ENCODE measurements at places on chromosomes 4 and X. TPM values are rescaled to one million over a fixed set of nuclear protein-coding genes. Genes with fewer than 3 reads are reported as not detected.

DNA sequence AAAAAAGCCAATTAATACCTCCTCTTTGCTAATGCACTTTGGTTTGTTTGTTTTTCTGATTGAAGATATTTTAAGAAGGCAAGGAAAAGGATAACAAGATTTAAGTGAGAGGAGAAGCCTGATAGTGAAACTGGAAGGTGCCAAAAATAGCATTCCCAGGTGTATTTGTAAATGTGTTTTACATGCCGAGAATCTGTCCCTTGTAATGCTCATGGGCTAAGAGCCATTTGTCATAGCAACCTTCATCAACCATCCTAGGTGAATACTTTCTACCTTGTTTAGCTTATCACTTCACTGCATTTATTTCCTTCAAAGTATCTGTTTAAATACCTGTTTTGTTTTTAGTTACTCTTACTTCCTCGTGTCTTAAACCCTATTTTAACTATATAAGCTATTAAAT is 127.8 kb downstream of the KCTD8 start:
- H3K4me1 ChIP-seq = no peaks in the 10 kb centered on the region
- H3K27me3 ChIP-seq = no peaks in the 10 kb centered on the region
- H3K27ac ChIP-seq = no peak overlapping the region
- no peaks in the 10 kb centered on the region for H3K36me3 ChIP-seq

DNA sequence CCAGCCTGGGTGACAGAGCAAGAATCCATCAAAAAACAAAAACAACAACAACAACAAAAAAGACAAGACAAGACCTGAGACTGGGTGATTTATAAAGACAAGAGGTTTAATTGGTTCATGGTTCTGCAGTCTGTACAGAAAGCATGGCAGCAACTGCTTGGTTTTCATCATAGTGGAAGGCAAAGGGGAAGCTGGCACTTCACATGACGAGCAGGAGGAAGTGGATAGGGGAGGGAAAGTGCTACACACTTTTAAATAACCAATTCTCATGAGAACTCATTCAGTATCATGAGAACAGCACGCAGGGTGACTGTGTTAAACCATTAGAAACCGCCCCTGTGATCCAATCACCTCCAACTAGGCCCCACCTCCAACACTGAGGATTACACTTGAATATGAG is 28.4 kb upstream of the SLC10A7 start:
- H3K36me3 ChIP-seq = no peaks in the 10 kb centered on the region
- H3K4me1 ChIP-seq = no peaks in the 10 kb centered on the region
- no peak overlapping the region for H3K4me3 ChIP-seq
- H3K27ac ChIP-seq = no peak overlapping the region
- H3K27me3 ChIP-seq = peaks cover 2% of the 10 kb centered on the region
- DNase-seq = no peak

Gene OCIAD1
- 119 TPM for total RNA-seq

Gene KLHL4
- not detected for total RNA-seq

Gene CHST7
- 2.7 TPM for total RNA-seq

GRCh38 chr4:59772641-59773139 is 1427.4 kb upstream of the ADGRL3 start:
- H3K27me3 ChIP-seq = no peaks in the 10 kb centered on the region
- H3K36me3 ChIP-seq = no peaks in the 10 kb centered on the region
- H3K4me1 ChIP-seq = no peaks in the 10 kb centered on the region

Gene NAP1L2
- 2.0 TPM for total RNA-seq

GRCh38 chrX:48468247-48468671 is 1.8 kb downstream of the SLC38A5 start:
- H3K4me3 ChIP-seq = peak overlapping the region; percentile 38
- H3K4me1 ChIP-seq = peaks cover 11% of the 10 kb centered on the region

DNA sequence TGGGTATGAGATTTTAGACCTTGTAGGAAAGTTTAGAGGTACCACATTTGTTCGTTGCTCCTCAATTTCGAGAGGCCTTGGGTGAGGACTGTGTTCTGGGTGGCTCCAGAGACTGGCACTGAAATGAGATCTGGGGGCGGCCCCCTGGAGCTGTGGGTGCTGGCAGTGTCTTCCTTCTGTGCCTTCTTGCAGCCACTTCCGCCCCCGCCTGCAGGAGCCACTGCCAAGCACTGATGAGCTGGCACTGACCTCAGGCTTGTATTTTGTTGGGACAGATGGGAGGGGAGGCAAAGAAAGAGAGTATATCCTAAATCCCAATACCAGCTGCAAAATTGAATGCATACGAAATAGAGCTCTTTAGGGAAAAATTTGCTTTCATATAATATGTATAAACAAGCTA is 64.5 kb upstream of the CLDN34 start:
- no peaks in the 10 kb centered on the region for H3K4me1 ChIP-seq
- no peaks in the 10 kb centered on the region for H3K27me3 ChIP-seq
- no peak overlapping the region for H3K27ac ChIP-seq
- DNase-seq = no peak
- H3K36me3 ChIP-seq = no peaks in the 10 kb centered on the region
- no peak overlapping the region for H3K4me3 ChIP-seq

Gene GSX2
- 0.58 TPM for total RNA-seq

DNA sequence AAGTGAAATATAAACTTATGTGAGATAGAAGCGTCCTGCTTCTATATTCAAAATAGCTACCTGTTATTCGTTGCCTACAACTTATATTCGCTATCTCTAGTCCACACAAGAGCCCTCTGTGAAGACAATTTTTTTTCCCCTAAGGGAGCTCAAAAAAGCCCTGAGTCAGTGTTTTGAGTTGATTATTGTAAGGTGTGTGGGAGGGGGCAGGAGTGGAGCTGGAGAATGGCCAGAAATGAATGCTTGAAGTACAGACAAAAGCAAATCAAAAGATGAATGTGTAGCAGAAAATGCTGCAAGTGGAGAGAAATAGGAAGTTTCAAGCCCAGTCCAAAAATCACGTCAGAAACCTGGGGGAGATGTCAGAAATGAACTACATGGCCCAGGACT is 655.0 kb upstream of the LCORL start:
- no peak overlapping the region for H3K27ac ChIP-seq
- H3K27me3 ChIP-seq = no peaks in the 10 kb centered on the region
- no peak for DNase-seq
- H3K4me3 ChIP-seq = no peak overlapping the region
- H3K36me3 ChIP-seq = no peaks in the 10 kb centered on the region

GRCh38 chrX:2638279-2638678 is 52.8 kb upstream of the CD99 start:
- H3K27me3 ChIP-seq = no peaks in the 10 kb centered on the region
- no peak for DNase-seq
- no peak overlapping the region for H3K4me3 ChIP-seq
- H3K4me1 ChIP-seq = no peaks in the 10 kb centered on the region

- DNase-seq = no peak
- no peaks in the 10 kb centered on the region for H3K4me1 ChIP-seq
- H3K27ac ChIP-seq = no peak overlapping the region
- no peak overlapping the region for H3K4me3 ChIP-seq
- H3K36me3 ChIP-seq = no peaks in the 10 kb centered on the region
Measured at GRCh38 chr4:166017804-166018203, 144.8 kb downstream of the TLL1 start.

Data from B cell (primary cell).